Progenitor cell of endocrine pancreas (in vitro differentiated cells): ENCODE measurements at places on chromosomes 16 and 17.
A peak's percentile ranks its signal among the peaks of the same experiment; 100 is the strongest.

GRCh38 chr17:80177986-80178595 is 8.3 kb downstream of the CARD14 start:
- no peak for DNase-seq

GRCh38 chr16:67825906-67826305 is 16.2 kb upstream of the THAP11 start:
- no peak for DNase-seq

- DNase-seq, result no peak
Observed at GRCh38 chr17:6471531-6472465, 27.5 kb downstream of the PIMREG start.

GRCh38 chr17:56152874-56153602 is at the start of gene ANKFN1:
TSS of gene ANKFN1 (plus strand) at chr17:56153475. CDS start at chr17:56212668, 59,193 bp downstream.
- DNase-seq, result no peak

GRCh38 chr16:4525634-4526277 is 12.8 kb downstream of the CDIP1 start:
- no peak for DNase-seq

DNA sequence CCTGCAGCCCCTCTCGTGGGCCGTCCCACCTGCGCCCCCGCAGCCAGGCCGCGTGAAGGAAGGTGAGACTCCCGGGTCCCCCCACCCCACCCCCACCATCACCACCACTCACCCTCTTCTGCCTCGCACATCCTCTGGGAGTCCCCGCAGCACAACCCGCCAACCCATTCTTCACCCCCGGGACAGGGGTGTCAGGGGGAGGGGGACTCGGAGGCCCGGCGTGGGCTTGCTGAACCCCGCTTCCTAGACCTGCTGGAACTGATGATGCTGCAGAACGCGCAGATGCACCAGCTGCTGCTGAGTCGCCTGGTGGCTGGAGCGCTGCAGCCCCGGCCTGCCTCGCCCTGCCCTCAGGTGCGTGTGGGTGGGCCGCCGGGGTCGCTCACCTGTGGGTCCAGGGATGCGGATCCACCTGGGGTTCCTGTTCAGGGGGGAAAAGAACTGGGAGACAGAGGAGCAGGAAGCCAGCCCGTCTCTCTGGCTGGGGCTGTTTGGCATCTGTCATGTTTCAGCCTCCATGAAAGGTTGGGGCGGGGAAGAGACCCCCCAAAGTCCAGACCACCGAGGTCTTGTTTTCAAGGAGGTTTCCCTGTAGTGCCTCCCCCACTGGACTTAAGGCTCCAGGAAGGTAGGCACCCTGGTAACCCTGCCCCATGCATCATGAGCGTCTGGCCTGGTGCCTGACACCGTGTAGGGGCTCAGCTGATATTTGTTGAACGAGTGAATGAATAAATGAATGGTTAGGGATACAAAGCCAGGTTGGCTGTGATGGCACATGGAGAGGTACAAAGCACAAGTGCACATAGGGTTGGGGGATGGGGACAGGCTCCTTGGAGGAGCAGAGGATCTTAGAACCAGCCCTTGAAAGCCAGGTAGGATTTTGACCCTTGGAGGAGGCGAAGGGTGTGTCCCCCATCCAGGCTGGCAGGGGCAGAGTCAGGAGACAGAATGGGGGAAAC is 849 bp downstream of the PRR29 start:
- DNase-seq, result no peak

GRCh38 chr17:40022497-40022896 is 7.3 kb downstream of the CSF3 start:
- DNase-seq, result no peak

GRCh38 chr16:13401641-13402040 is 500.2 kb downstream of the SHISA9 start:
- DNase-seq, result no peak

- DNase-seq, result no peak
Observed at GRCh38 chr17:42270596-42270995, 5.6 kb downstream of the STAT5B start.

GRCh38 chr16:85829171-85829719 is 29.8 kb downstream of the COX4I1 start:
- DNase-seq, result no peak

- DNase-seq, result no peak
Observed at GRCh38 chr17:33987162-33987561, 267.9 kb upstream of the CCL2 start.

DNA sequence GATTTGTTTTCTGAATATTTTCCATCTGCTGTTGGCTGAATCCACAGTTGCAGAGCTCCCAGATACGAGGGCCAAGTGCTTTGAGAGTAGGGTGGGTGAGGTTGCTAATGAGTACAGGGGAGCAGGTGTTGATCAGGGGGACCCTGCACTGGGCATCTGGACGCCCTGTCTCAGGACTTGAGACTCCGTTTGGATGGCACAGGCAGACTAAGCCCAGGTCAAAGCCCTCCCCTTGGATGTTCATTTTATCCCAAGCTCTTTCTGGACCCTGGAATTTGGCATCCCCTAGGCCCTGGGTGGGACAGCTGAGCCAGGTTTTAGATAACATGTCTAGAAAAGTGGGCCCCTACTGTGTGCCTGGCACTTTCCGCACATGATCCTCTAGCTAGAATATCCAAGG is 12.1 kb downstream of the USP6 start:
- DNase-seq, result no peak

DNA sequence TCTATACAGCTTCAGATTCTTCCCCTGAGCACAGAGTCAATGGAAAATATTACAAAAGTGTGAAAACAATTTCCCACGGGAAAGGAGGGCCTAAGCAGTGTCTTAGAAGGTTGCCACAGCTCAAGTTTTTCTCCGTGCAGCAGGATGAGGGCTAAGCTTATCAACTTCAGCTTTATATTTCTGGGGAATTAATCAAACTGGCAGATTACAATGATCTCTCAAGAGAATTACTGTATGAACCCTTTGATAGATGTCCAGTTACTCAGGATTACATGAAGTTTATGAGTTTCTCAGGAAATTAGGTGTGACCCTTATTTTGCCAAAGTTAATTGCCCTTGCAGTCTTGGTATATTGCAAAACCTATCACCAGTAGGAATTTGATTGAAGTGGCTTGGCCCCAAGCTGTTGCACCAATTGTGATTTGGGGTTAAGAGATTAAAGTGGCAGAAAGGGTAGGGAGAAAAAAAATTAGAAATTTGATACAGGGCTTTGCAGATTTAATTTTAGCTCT is 298.4 kb downstream of the MAP2K6 start:
- DNase-seq, result no peak

DNA sequence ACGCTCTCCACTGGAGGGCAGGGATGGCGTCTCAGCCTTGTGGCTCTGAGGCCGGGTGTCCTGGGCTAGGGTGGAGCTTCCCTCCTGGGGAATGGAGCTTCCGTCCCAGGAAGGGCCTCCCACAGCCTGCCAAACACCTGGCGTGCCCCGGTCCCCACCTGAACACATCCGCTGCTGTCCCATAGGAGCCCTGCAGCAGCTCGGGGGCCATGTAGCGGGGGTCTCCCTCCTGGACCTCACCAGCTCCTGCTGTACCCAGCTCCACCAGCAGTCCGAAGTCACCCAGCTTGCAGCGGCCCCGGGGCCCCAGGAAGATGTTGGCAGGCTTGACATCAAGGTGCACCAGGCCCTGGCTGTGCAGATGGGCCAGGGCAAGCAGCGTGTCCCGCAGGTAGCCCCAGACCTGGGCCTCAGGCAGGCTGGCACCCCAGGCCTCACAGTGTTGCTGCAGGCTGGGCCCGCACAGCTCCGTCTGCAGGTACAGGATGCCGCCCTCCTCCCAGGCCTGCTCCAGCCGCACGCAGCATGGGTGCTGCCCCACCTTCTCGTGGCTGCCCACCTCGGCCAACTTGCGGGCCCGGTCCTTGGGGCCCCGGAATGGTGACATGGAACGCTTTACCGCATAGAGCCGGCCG is 5.0 kb downstream of the PKMYT1 start:
- no peak for DNase-seq

- no peak for DNase-seq
Observed at GRCh38 chr16:19472482-19472881, 49.4 kb downstream of the GDE1 start.

- DNase-seq, result no peak
Observed at GRCh38 chr17:40068129-40068581, 5.4 kb downstream of the THRA start.

- no peak for DNase-seq
Observed at GRCh38 chr17:56756536-56756935, 77.2 kb downstream of the C17orf67 start.

DNA sequence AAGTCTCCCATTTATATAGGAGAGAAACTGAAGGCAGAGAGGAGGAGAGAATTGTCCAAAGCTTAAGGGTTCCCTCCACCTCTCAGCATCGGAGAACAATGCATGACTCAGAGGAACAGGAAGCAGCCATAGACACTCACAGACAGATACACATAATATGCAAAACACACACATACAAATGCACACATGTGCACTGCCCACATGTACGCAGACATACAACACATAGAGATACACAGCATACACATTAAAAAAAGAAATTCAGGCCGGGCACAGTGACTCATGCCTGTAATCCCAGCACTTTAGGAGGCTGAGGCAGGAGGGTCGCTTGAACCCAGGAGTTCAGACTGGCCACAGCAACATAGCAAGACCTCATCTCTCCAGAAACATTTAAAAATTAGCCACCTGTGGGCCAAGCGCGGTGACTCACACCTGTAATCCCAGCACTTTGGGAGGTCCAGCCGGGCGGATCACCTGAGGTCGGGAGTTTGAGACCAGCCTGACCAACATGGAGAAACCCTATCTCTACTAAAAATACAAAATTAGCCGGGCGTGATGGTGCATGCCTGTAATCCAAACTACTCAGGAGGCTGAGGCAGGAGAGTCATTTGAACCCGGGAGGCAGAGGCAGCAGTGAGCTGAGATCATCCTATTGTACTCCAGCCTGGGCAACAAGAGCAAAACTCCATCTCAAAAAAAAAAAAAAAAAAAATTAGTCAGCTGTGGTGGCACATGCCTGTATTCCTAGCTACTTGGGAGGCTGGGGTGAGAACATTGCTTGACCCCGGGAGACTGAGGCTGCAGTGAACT is 11.3 kb downstream of the ERAL1 start:
- no peak for DNase-seq

DNA sequence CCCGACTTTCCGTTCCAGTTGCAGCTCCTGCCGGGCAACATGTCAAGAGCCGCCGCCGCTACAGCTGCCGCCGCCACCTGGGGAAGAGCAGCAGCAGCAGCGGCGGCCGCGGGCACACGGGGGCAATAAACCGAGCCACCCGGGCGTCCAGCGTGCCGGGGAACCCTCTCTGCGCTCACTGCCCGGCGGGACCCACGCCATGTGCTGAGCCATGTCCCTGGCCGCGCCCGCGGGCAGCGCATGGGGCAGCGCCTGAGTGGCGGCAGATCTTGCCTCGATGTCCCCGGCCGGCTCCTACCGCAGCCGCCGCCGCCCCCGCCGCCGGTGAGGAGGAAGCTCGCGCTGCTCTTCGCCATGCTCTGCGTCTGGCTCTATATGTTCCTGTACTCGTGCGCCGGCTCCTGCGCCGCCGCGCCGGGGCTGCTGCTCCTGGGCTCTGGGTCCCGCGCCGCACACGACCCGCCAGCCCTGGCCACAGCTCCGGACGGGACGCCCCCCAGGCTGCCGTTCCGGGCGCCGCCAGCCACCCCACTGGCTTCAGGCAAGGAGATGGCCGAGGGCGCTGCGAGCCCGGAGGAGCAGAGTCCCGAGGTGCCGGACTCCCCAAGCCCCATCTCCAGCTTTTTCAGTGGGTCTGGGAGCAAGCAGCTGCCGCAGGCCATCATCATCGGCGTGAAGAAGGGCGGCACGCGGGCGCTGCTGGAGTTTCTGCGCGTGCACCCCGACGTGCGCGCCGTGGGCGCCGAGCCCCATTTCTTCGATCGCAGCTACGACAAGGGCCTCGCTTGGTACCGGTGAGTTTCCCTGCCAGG is 604 bp downstream of the HS3ST3B1 start:
- DNase-seq, result peak; percentile 24

DNA sequence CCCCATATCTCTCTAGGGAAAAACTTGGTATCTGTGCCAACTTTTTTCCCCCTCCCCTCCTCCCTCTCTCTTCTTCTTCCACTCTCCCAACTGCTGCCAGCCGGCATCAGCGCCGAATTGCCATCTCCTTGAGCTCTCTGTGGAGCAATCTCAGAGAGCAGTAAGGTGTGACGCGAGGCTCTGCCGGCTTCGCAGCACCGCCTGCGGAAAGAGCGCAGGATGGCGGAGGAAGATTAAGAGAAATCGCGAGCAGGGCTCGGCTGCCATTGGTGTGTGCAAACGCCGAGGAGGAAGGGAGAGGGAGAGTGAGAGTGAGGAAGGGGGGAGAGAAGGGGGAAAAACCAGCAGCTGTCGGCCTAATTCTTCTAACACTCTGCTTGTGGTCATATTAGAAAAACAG is 44.2 kb downstream of the NEUROD2 start:
- DNase-seq, result no peak

- no peak for DNase-seq
Observed at GRCh38 chr17:77228241-77228752, 87.5 kb downstream of the SEC14L1 start.

DNA sequence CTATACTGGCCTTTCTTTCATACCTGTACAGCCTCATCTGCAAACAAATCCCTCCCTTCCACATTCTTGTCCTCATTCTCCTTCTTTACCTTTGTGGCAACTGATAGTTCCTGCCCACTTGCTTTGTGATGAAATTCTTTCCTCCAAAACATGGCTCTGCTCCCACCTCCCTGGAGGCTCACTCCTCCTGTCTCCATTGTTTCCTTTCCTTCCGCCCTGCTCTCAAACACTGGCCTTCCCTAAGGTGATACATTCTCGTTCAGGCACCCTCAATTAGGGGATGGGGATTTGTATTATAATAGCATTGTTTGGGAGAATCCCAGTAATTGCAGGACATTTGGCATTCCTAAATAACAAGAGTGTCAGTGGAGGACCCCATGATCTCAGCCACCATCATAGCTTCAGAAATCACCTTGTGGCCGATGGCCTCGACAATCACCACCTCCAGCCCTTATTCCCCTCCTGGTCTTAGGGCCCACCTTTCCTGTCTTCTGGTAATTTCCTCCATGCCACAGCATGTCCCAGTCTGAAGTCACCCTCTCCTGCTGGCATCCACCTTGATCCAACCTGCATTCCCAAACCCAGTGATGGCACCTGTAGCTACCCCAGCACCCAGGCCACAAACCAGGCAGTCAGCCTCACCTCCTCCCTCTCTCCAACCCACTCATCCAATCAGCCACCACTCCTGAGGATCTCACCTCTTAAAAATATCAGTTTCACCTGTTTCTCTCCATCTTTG is 7.9 kb downstream of the UNC119 start:
- DNase-seq, result no peak

DNA sequence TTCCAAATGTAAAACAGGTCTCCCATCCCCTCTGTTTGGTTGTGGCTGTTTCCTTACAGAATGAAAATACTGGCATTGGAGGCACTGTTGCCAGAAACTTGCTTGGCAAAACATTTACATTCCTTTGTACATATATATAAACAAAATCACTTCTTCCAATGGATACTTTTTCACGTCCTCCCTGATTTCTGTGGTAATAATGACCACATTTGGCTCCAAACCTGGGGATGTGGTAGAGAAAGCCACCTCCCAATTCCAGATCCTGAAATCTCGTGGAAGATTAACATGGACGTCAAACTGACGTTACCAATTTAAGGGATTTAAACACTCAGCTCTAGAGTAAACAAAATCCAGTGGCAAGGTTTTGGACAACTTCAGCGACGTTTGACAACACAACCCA is 370.8 kb upstream of the ZFHX3 start:
- no peak for DNase-seq
